Activated naive CD8-positive, alpha-beta T cell treated with anti-CD3 and anti-CD28 coated beads, Interleukin-2, amount 10 ng/mL, durations not matched to agents 7 days and 5 days (primary cell): ENCODE measurements at places on chromosomes 16 and 17. TPM values are rescaled to one million over a fixed set of nuclear protein-coding genes. Genes with fewer than 3 reads are reported as not detected.
A peak's percentile ranks its signal among the peaks of the same experiment; 100 is the strongest.

DNA sequence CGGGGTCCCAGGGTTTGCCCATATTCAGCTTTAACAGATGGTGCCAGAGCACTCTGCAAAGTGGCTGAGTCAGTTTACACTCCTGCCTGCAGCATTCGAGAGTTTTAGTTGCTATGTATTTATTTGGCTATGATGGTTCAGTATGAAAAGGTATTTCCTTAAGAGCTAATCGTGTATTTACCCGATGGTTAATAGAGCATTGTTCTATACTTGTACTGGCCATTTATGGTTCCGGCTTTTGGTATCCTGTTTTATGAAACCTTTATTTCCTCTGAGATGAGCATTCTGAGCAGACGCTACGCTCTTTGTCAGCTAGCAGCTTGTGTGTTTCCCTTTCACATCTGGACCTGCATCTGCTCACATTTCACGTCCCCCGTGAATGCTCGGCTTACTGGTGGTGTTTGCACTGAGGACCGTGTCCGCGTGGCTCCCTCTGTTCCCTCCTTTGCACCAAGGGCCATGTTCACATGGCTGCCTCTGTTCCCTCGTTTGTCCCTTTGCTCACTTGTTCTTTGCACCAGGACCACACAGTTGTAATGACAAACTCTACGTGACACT is 149.1 kb upstream of the CHMP6 start:
- peaks cover 13% of the 10 kb centered on the region for H3K36me3 ChIP-seq
- H3K4me1 ChIP-seq = peaks cover 21% of the 10 kb centered on the region
- no peaks in the 10 kb centered on the region for H3K27me3 ChIP-seq
- no peak overlapping the region for H3K4me3 ChIP-seq
- DNase-seq = no peak

GRCh38 chr16:10356870-10357842 is 28.7 kb upstream of the ATF7IP2 start:
- DNase-seq = no peak
- H3K27ac ChIP-seq = no peak overlapping the region
- no peak overlapping the region for H3K4me3 ChIP-seq
- no peaks in the 10 kb centered on the region for H3K27me3 ChIP-seq
- H3K4me1 ChIP-seq = peaks cover 4% of the 10 kb centered on the region
- H3K36me3 ChIP-seq = peaks cover 3% of the 10 kb centered on the region

DNA sequence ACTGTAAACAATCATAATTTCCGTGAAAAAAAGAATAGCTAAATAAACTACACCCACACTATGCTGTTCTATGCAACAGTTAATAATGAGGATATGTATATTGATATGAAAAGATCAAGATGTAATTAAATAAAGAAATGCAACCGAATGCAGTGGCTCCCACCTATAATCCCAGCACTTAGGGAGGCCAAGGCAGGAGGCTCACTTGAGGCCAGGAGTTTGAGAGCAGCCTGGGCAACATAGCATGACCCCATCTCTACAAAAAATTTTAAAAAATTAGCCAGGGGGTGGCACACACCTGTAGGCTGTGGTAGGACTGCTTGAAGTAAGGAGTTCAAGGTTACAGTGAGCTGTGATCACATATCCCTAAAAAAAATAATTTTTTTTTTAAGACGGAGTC is 14.9 kb downstream of the CENPV start:
- H3K27me3 ChIP-seq = no peaks in the 10 kb centered on the region
- H3K36me3 ChIP-seq = peaks cover 4% of the 10 kb centered on the region
- no peaks in the 10 kb centered on the region for H3K4me1 ChIP-seq

- H3K36me3 ChIP-seq = no peaks in the 10 kb centered on the region
- no peak overlapping the region for H3K27ac ChIP-seq
- H3K4me3 ChIP-seq = no peak overlapping the region
- DNase-seq = no peak
- H3K27me3 ChIP-seq = peaks cover 17% of the 10 kb centered on the region
These were observed 24.6 kb downstream of the CCDC182 start for GRCh38 chr17:57720386-57721035.

DNA sequence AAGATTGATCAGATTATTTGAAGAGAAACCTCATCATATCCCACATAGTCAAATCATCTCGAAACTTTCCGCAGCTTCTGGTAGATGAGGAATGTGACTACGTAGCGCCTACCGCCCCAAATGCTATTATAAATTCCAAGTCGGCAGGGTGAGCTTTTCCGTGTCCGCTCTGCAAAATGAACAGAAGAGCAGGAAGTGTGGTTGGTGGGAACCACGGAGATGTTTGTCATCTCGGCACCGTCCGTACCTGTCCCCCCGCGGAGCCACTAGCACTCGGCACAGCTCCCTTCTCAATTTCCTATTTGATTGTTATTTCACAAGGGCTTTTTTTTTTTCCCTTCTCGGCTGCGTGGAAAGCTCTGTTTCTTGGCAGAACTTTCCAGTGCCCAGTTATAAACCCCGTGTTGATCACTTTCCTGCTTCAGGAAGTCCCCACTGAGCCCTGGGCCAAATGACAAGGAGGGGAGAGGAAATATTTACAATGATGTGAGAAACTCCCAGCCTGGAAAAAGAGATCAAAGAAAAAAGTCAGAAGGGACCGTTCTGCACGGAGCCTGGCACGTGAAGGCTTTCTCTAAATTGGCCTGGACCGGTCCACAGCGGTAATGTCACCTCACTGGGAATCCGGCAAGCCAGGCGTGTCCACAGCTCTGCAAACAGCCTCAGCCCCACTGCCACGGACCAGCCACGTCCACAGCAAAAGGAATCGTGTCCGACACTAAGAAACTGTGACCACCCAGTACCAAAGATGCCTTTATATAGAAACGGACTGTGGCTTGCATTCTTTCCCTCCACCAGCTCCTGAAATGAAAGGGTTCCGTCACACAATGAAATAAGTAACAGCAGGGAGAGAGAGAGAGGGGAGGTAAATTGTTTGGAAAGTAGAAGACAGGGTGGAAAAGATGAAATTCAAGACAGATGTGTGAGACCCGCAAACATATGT is 65.0 kb downstream of the MRM3 start:
- no peak overlapping the region for H3K27ac ChIP-seq
- DNase-seq = no peak
- H3K4me3 ChIP-seq = peak overlapping the region; percentile 11
- H3K4me1 ChIP-seq = peaks cover 8% of the 10 kb centered on the region
- no peaks in the 10 kb centered on the region for H3K36me3 ChIP-seq
- H3K27me3 ChIP-seq = peaks cover 39% of the 10 kb centered on the region

- H3K27me3 ChIP-seq = peaks cover 13% of the 10 kb centered on the region
- no peak overlapping the region for H3K27ac ChIP-seq
- H3K4me3 ChIP-seq = no peak overlapping the region
These were observed 116.9 kb downstream of the USP22 start for GRCh38 chr17:20925954-20926353.

GRCh38 chr17:40590742-40591141 is 25.5 kb upstream of the CCR7 start:
- H3K36me3 ChIP-seq = peaks cover 21% of the 10 kb centered on the region
- no peaks in the 10 kb centered on the region for H3K27me3 ChIP-seq
- peaks cover 45% of the 10 kb centered on the region for H3K4me1 ChIP-seq
- no peak overlapping the region for H3K4me3 ChIP-seq

GRCh38 chr17:19494961-19495806 is 38.5 kb upstream of the SLC47A1 start:
- no peak overlapping the region for H3K27ac ChIP-seq
- peaks cover 2% of the 10 kb centered on the region for H3K27me3 ChIP-seq
- no peak overlapping the region for H3K4me3 ChIP-seq
- H3K4me1 ChIP-seq = no peaks in the 10 kb centered on the region

DNA sequence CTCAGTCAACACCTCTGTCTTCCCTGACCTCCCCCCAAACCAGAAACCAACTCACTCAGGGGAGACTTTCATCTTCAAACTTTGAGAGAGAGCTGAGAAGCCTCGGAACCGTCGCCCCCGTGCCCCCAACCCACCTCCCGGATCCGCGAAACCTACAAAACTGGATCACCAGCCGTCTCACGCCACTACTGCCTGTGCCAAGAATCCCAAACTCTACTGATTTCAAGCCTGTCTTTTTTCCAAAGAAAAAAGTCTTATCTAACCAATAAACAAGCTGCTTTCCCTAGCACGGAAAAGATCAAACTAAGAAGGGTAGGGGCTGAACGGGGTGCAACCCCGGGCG is 2.0 kb downstream of the AXIN2 start:
- H3K4me3 ChIP-seq = peak overlapping the region; percentile 84
- peaks cover 25% of the 10 kb centered on the region for H3K4me1 ChIP-seq
- H3K36me3 ChIP-seq = peaks cover 4% of the 10 kb centered on the region
- peak overlapping the region; percentile 68 for H3K27ac ChIP-seq
- peaks cover 12% of the 10 kb centered on the region for H3K27me3 ChIP-seq

GRCh38 chr16:9837481-9837880 is 344.7 kb downstream of the GRIN2A start:
- no peak for DNase-seq
- no peaks in the 10 kb centered on the region for H3K36me3 ChIP-seq
- H3K4me3 ChIP-seq = no peak overlapping the region
- no peaks in the 10 kb centered on the region for H3K4me1 ChIP-seq

DNA sequence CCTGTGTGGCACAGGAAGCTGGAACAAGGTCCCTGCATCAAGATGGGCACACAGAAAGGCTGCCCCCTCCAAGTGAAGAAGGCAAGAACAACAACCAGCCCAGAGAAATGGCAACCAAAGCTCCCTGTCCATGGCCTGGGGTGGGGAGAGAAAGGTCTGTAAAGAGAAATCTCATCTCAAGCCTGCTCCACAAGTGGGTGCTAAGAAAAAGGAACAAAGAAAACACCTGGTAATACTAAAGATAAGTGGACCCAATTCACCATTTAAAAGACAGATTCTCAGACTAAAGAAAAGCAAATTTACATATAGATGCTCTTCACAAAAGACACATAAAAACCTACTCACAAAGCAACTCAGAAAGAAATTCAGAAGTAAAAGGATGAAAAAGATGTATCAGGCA is 107.4 kb downstream of the PARN start:
- H3K4me3 ChIP-seq = no peak overlapping the region
- peaks cover 5% of the 10 kb centered on the region for H3K4me1 ChIP-seq
- H3K27ac ChIP-seq = no peak overlapping the region

DNA sequence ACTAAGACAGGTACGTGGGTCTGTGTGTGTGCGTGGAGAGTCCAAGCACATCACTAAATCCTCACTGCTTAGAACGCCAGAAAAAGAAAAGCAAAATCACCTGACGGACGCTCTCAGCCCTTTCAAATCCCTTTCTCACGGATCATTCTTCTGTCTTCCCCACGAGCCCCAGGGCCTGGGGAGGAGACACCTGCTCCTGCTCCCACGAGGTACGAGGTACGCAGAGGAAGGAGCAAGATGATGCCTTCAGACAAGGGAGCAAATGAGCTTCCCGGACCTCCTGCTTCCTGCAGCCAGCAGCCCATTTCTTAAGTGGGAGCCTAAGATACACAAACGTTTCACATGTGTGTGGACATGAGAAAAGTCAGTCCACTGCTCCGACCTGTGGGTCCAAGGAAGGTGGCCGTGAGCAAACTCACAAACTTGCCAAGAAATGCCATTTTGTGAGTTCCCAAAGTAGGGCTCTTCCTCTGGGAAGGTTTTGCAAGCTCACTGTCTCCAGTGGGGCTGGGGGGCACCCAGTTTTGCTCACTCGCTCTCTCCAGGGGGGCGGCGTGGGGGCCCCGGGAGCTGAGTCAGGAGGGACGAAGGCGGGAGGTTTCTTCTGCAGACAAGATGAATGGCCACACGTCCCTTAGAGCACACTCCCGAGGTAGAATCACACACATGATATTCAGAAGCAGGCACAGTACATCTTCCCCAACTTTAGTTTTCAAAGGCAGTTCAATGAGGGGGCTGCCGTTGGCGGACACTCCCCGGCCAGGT is 68.1 kb downstream of the MRM3 start:
- H3K27ac ChIP-seq = no peak overlapping the region
- H3K36me3 ChIP-seq = no peaks in the 10 kb centered on the region
- DNase-seq = no peak
- no peak overlapping the region for H3K4me3 ChIP-seq
- H3K27me3 ChIP-seq = peaks cover 31% of the 10 kb centered on the region
- H3K4me1 ChIP-seq = peaks cover 8% of the 10 kb centered on the region

DNA sequence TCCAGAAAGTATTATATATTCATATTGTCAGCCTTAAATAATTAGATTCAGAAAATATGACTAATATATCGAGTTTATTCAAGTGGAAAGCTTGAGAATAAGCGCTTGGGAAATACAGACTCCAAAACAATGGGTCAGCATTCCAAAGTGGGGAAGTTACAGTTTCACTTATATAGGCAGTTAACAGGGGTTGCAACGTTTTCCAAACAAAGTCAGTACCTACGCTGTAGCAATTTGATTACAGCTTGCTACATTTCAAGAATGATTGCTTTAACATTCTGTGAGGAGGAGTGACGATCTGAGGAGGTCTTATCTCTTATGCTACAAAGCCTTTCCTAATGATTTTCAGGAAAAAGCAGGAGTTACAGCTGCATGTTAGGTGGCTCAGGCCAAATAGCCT is 34.2 kb upstream of the HS3ST3A1 start:
- H3K4me3 ChIP-seq = no peak overlapping the region
- no peak overlapping the region for H3K27ac ChIP-seq
- H3K36me3 ChIP-seq = no peaks in the 10 kb centered on the region
- H3K27me3 ChIP-seq = peaks cover 5% of the 10 kb centered on the region
- no peaks in the 10 kb centered on the region for H3K4me1 ChIP-seq

DNA sequence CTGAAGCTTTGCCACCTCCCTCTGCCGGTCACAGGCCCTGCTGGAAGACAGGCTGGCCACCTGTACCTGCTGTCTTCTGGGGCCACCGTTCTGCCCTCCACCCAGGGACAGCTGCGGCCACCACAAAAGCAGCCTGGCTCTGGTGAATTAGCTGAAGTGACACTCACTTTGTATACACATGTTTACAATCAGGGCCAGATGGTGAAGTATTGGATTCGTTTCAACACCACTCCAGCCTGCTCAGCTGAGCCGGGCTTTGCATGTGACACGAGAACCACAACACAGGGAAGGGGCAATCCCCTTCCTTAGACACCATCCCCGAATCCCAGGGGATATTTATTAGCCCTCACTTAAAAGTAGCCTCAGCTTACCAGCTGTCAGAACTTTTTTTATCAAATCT is 191.5 kb upstream of the RPL38 start:
- no peak overlapping the region for H3K4me3 ChIP-seq
- no peak for DNase-seq
- H3K27ac ChIP-seq = no peak overlapping the region
- no peaks in the 10 kb centered on the region for H3K36me3 ChIP-seq
- peaks cover 24% of the 10 kb centered on the region for H3K27me3 ChIP-seq
- H3K4me1 ChIP-seq = peaks cover 15% of the 10 kb centered on the region

- peak; percentile 88 for DNase-seq
- peaks cover 17% of the 10 kb centered on the region for H3K36me3 ChIP-seq
- H3K27ac ChIP-seq = peak overlapping the region; percentile 81
These were observed 4.0 kb downstream of the HIC1 start for GRCh38 chr17:2058586-2059546.

- peak overlapping the region; percentile 97 for H3K27ac ChIP-seq
- DNase-seq = no peak
- peaks cover 43% of the 10 kb centered on the region for H3K4me1 ChIP-seq
- peaks cover 10% of the 10 kb centered on the region for H3K36me3 ChIP-seq
- peak overlapping the region; percentile 92 for H3K4me3 ChIP-seq
- no peaks in the 10 kb centered on the region for H3K27me3 ChIP-seq
These were observed 933 bp upstream of the ATXN7L3 start for GRCh38 chr17:44200478-44201155.

Gene MYH13
- total RNA-seq = not detected

Gene MIF4GD
- total RNA-seq = 44.8 TPM

Gene CDH11
- total RNA-seq = not detected

Gene CDIP1
- total RNA-seq = 42.1 TPM

Gene CCDC40
- total RNA-seq = 1.4 TPM

Gene TP53TG3
- total RNA-seq = not detected

Gene KRT12
- not detected for total RNA-seq

Gene CFAP20
- 40.6 TPM for total RNA-seq

Gene PRCD
- 0.78 TPM for total RNA-seq

Gene CACNG5
- total RNA-seq = not detected

Gene CACNG1
- not detected for total RNA-seq

Gene PRSS8
- not detected for total RNA-seq

Gene KRT40
- not detected for total RNA-seq

Gene C1QL1
- not detected for total RNA-seq

Gene SLC38A8
- not detected for total RNA-seq
